ENCODE measurements at places on chromosomes 13 and 19.
A peak's percentile ranks its signal among the peaks of the same experiment; 100 is the strongest.

GRCh38 chr13:113724780-113725315 lies 34.2 kb upstream of the TMEM255B start:
- peak; percentile 46 for DNase-seq

DNA sequence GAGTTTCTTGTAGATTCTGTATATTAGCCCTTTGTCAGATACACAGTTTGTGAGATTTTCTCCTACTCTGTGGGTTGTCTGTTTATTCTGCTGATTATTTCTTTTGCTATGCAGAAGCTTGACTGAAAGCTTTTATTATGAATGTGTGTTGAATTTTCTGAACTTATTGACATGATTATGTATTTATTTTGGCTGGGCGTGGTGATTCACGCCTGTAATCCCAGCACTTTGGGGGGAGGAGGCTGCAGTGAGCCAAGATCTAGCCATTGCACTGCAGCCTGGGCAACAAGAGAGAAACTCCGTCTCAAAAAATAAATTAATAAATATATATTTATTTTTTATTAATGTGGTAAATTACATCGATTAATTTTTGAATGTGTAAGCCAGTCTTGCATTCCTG lies 78.9 kb downstream of the DNAJC15 start:
- DNase-seq: no peak

DNA sequence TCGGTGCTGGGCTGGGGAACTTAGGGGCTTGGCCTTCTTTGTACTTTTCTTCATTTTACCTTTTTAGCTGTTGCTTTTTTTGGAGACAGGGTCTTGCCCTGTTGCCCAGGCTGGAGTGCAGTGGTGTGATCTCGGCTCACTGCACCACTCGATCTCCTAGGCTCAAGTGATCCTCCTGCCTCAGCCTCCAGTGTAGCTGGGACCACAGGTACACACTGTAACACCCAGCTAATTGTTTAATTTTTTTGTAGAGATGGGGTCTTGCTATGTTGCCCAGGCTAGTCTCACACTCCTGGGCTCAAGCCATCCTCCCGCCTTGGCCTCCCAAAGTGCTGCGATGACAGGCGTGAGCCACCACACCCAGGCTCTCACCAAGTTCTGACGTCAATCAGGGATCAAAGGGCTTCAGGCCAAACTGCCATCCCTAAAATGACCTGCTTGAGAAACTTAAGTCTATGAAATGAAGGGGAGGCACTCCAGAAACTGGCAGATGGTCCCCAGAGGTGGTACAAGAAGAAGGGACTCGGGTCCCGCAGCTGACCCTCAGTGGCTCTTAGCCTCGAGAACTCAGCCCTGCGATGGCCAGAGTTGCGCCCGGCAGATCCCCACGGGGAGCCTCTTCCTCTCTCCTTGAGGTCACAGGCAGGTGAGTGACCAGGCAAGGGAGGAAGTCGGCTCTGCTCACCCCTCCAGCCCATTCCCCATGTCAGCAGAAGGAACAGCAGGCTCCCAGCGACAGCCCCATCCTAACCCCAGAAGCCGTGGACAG lies 61.7 kb downstream of the GNG7 start:
- no peak for DNase-seq

DNA sequence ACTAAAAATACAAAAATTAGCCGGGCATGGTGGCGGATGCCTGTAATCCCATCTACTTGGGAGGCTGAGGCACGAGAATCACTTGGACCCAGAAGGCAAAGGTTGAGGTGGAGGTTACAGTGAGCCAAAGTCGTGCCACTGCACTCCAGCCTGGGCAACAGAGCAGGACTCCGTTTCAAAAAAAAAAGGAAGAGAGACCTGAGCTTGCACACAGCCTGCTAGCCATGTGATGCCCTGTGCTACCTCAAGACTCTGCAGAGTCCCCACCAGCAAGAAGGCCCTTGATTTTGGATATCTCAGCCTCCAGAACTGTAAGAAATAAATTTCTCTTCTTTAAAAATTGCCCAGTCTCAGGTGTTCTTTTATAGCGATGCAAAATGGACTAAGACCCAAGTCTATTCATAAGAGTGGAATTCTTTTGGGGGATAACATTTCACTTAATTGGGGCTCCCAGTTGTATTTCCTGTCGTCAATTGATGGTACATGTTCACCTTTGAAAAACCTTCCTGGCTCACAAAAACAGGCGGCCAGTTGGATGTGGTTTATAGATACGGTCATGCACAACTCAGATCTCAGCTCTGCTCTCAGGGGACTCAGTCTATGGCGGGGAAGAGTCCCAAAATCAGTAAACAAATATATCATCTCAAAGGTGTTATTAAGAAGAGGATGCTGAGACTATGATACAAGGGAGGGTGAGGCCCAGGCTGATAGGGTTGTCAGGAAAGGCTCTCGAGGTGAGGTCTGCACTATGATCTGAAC lies 2.4 kb upstream of the CHERP start:
- DNase-seq: no peak

DNA sequence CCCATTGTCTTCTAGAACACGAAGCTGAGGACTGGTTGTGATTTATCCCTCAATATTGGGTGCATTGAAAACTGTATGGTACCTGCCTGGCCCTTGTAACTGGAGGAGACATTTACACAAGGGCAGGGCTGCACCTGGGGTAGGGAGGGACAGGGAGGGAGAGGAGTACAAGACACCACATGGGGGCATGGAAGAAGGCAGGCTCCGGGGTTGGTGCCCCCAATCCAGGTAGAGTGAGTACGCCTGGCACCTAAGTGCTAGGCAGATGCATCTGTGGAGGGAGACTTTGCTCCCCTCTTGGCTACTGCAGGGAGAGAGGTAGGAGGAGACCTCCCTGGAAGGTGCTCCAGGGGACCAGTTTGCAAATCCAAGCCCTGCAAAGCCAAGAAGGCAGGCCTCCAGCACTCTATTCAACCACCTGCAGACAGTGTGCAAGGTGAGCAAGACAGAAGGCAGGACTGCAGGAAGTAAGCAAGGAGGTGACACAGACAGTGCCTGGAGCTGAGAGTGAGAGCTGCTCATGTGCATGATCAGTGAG lies 19.4 kb upstream of the UQCRFS1 start:
- DNase-seq: no peak

- DNase-seq: no peak
Observed at GRCh38 chr19:30448386-30449077, 76.3 kb downstream of the ZNF536 start.

Data from bronchial epithelial cell (primary cell).